ENCODE measurements at places on chromosomes 12 and 14.

GRCh38 chr14:54275997-54276725 lies 120.6 kb upstream of the CDKN3 start:
- no peak for DNase-seq

GRCh38 chr14:69002069-69002468 lies 23.0 kb upstream of the ACTN1 start:
- DNase-seq, result no peak

DNA sequence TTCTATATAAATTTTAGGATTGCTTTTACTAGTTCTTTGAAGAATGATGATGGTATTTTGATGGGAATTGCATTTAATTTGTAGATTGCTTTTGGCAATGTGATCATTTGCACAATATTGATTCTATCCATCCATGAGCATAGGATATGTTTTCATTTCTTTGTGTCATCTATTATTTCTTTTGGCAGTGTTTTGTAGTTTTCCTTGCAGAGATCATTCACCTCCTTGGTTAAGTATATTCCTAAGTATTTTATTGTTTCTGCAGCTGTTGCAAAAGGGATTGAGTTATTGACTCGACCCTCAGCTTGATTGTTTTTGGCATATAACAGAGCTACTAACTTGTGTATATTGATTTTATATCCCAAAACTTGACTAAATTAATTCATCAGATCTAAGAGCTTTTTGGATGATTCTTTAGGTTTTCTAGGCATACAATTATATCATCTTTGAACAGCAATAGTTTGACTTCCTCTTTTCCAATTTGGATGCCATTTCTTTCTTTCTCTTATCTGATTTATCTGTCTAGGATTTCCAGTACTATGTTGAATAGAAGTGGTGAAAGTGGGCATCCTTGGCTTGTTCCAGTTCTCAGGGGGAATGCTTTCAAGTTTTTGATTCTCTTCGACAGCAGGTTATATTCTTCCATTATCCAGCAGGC lies 668.1 kb downstream of the SLC16A7 start:
- DNase-seq, result no peak

GRCh38 chr14:85060121-85060520 lies 469.8 kb upstream of the FLRT2 start:
- no peak for DNase-seq

- DNase-seq, result no peak
Measured at GRCh38 chr12:32170437-32170998, 63.9 kb downstream of the BICD1 start.

DNA sequence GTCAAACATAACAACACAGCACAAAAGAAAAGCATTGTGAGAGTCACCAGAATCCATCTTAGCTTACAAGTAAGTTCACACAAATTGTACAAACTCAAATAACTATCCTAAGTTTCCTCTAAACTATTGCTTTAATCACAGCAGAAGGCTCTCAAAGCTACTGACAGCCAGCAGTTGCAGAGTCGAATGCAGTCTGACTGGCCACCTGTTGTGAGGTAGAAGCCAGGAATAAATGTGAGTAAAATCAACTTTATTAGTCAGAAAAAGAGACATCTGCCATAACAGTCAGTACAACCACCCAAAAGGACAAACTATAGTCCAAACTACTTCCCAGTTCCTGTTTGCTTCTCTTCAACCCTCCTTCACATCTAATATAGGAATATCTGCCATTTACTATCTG lies 231.7 kb upstream of the USP15 start:
- no peak for DNase-seq

DNA sequence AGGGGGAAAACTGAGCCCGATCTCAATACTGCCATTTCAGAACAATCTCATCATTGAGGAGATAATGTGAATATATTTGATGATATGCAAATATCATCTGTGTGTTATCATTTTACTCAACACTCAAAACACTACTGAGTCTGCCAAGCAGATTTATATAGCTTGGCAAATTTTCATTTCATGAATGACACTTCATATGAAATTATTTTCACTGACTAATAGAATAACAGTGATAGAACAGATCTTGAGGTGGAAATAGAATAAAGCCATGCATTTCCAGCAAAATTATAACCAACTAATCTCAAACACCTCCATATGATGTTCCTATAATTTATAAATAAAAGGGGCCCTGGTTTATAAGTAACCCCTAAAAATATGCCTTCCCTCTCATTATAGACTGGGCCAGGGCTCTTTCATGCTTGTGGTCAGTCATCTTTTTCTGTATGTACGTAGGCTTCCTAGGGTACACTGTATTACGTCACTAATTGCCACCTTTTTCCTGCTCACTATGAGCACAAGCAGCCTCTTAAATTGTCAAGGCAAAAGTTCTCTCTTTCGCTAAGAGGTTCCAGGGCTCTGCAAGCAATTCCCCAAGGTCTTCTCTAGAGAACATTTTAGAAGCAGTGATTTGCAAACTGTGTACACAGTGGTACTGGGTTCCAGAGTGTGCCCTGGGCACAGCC lies 197.1 kb upstream of the FOXN3 start:
- no peak for DNase-seq

DNA sequence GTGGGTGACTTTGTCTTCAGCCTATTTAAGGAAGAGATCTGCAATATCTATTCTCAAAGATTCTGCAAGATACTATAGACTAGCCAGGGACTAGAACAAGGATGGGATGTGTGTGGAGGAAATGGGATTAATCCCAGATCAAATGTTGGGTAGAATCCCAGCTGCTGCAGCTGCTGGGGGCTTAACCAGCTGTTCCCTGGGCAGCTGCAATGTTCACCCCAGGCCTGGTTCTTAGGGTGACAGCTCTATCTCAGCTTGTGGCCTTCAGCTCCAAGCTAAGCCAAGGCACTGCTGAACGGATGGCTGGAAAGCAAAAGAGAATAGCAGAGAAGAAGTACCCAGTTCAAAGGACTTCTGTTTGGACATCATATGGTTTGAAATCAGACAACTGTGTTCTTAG lies 10.0 kb upstream of the RHEBL1 start:
- DNase-seq, result no peak

- DNase-seq, result no peak
Measured at GRCh38 chr12:69238589-69239351, 599 bp upstream of the CPSF6 start.

DNA sequence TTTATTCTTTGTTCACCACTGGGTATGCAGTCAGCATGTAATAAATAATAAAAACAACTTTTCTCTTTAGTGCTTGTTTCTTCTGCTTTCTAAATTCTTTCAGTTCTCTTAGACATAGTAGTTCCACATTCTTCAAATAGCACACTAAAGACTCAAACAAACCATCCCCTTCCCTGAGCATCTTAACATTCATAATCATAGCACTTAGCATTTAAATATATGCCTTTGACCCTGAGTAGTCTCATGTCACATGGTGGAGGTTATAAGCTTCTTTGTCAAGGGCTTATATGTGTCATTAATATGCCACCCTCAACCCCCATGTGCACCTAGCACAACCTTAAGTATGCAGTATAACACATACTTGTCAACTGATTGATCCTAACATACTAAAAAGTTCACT lies 212.7 kb downstream of the PHLDA1 start:
- no peak for DNase-seq

DNA sequence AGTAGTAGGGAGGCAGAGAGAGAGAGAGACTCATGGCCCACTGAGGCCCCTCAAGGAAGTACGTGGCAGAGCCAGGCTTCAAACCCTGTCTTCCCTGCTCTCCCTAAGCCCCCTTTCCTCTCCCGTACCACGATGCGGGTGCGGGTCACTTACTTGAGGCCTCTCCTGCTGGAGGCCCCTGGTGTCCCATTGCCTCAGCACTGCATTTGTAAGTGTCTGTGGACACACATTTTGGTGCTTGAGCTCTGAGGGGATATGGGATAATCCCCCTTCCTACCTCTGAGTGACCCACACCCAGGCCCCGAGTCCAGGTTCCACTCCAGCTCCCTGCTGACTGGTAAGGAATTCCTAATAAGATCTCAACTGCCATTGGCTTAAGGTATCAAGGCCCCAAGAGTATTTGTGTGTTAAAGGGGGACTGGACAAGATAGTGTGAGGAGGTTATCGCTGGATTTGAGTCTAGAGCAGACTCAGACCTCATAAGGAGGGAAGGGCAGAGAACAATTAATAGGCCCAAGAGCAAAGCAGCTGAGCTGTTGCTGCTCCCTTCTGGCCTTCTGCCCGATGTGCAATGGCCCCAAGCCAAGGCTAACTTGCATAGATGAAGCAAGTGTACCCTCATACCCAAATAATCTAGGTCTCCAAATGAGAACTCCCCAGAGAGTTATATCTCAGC lies 71.9 kb downstream of the CRACR2A start:
- no peak for DNase-seq

DNA sequence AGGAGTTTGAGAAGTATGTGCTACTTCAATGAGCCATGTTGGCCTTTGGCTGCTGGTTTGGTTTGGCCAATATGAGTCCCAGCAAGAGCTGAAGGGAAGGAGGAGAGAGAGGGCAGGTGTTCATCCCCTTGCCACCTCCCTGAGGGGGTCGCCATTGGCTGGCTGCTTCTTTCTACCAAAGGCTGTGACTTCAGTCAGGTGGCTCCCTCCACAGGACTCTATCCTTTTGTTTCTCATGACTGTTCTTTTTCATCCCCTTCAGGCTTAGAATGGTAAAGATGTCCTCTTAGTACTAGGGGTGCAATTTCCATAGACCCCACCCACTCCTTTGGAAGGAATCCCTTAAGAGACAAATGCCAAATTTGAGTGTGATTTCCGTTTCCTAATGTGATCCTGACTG lies 31.2 kb upstream of the OTOGL start:
- DNase-seq, result no peak

DNA sequence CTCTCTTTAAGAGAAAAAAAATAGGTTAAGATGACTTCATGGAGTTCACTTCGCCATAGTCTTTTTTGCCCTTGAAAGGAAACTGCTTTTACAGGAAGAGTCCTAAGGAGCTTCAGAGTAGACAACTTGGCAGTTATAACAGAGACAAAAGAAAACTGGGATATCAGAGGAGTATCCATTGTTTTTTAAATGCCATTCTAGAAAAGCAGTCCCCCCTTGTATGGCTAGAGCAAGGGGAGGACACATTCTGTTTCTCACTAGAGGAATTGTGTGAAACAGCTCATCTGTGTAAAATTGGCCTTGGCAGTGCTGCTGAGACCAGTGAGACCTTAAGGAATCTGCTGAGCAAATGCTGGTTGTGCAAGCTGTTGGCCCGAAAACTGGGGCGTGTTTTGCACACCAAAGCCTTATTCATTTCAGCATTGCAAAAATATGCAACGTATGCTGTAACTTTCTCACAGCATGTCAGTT lies 128.0 kb downstream of the GPR135 start:
- no peak for DNase-seq

GRCh38 chr12:124395284-124395752 lies 100.4 kb downstream of the RFLNA start:
- DNase-seq, result no peak

DNA sequence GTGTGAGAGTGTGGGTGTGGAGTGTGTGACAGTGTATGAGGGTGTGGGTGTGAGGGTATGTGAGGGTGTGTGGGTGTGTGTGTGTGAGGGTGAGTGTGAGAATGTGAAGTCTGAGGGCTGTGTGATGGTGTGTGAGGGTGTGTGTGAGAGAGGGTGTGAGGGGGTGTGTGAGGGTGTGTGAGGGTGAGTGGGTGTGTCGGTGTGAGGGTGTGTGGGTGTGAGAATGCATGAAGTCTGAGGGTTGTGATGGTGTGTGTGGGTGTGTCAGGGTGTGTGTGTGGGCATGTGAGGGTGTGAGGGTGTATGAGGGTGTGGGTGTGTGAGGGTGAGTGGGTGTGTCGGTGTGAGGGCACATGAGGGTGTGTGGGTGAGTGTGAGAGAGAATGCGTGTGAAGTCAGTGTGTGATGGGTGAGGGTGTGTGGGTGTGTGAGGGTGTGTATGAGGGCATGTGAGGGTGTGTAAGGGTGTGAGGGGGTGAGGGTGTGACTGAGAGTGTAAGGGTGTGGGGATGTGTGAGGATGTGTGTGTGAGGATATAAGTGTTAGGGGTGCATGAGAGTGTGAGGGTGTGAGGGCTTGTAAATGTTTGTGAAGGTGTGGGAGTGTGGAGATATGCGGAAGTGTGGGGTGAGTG lies 36.4 kb downstream of the TMEM121 start:
- DNase-seq, result no peak

GRCh38 chr12:65791400-65791799 lies 32.9 kb upstream of the HMGA2 start:
- no peak for DNase-seq

GRCh38 chr12:12723681-12724420 lies 6.7 kb downstream of the CDKN1B start:
- peak; percentile 44 for DNase-seq

All from progenitor cell of endocrine pancreas (in vitro differentiated cells).